Glomerular endothelial cell (primary cell): ENCODE measurements at places on chromosomes 11 and 22. TPM values are rescaled to one million over a fixed set of nuclear protein-coding genes. Genes with fewer than 3 reads are reported as not detected.

Gene CHRM4
- 0.12 TPM in 1 of 2 replicates, not detected in the other for total RNA-seq

Gene TMEM45B
- 0.35 TPM in 1 of 2 replicates, not detected in the other for total RNA-seq

Gene CSF2RB
- total RNA-seq: 3.6 and 19.8 TPM in 2 replicates

Gene MS4A6A
- 2.9 and 7.5 TPM in 2 replicates for total RNA-seq

Gene TCN1
- not detected in 2 replicates for total RNA-seq

Gene MRPL49
- 49.7 and 57.4 TPM in 2 replicates for total RNA-seq

Gene BRD1
- total RNA-seq: 22.8 and 30.9 TPM in 2 replicates

Gene POU2AF2
- total RNA-seq: not detected in 2 replicates

Gene JAM3
- 108 and 138 TPM in 2 replicates for total RNA-seq

Gene CST6
- 0.29 and 0.82 TPM in 2 replicates for total RNA-seq

Gene OR52A1
- total RNA-seq: not detected in 2 replicates

Gene BRMS1
- 60.6 and 65.2 TPM in 2 replicates for total RNA-seq

Gene NXPE4
- not detected in 2 replicates for total RNA-seq

Gene NPTXR
- total RNA-seq: 1.1 and 3.7 TPM in 2 replicates

Gene OR51E2
- total RNA-seq: 0.06 TPM in 1 of 2 replicates, not detected in the other

Gene EMID1
- total RNA-seq: 2.3 and 12.0 TPM in 2 replicates

Gene OR51F1
- total RNA-seq: not detected in 2 replicates

Gene PRAME
- 0.15 TPM in 1 of 2 replicates, not detected in the other for total RNA-seq

Gene FOLR2
- not detected in 2 replicates for total RNA-seq

Gene TYMP
- 11.3 and 23.9 TPM in 2 replicates for total RNA-seq

Gene FREY1
- total RNA-seq: 0.29 TPM in 1 of 2 replicates, not detected in the other

Gene KLHL35
- 2.3 and 4.7 TPM in 2 replicates for total RNA-seq

Gene OR52B2
- not detected in 2 replicates for total RNA-seq

Gene OR10D3
- not detected in 2 replicates for total RNA-seq

Gene OR52I2
- total RNA-seq: not detected in 2 replicates

Gene CD151
- total RNA-seq: 569 and 728 TPM in 2 replicates

Gene APOA5
- not detected in 2 replicates for total RNA-seq

Gene TREH
- not detected in 2 replicates for total RNA-seq

Gene MS4A3
- not detected in 2 replicates for total RNA-seq

Gene C11orf42
- not detected in 2 replicates for total RNA-seq

Gene FXYD6
- 16.4 and 20.0 TPM in 2 replicates for total RNA-seq

Gene TBX10
- total RNA-seq: not detected in 2 replicates

Gene UBQLNL
- total RNA-seq: 0.24 and 0.53 TPM in 2 replicates

Gene FGF4
- not detected in 2 replicates for total RNA-seq

Gene C22orf42
- total RNA-seq: not detected in 2 replicates

Gene XKR3
- not detected in 2 replicates for total RNA-seq

Gene MUC5AC
- not detected in 2 replicates for total RNA-seq

Gene APOBEC3F
- total RNA-seq: 4.9 and 11.4 TPM in 2 replicates

Gene HARBI1
- total RNA-seq: 3.6 and 5.0 TPM in 2 replicates

Gene IGSF9B
- 0.68 TPM in 1 of 2 replicates, not detected in the other for total RNA-seq

Gene NLRP10
- 1.7 TPM in 1 of 2 replicates, not detected in the other for total RNA-seq

Gene ASCL3
- total RNA-seq: not detected in 2 replicates

Gene PATE4
- total RNA-seq: not detected in 2 replicates

Gene HBG2
- total RNA-seq: not detected in 2 replicates

Gene SMTNL1
- not detected in 2 replicates for total RNA-seq

Gene RCOR2
- 0.29 and 1.1 TPM in 2 replicates for total RNA-seq

Gene SYT9
- total RNA-seq: 0.10 TPM in 1 of 2 replicates, not detected in the other

Gene CDCA5
- 3.7 and 5.1 TPM in 2 replicates for total RNA-seq

Gene PICALM
- 181 and 286 TPM in 2 replicates for total RNA-seq

Gene TNNI2
- not detected in 2 replicates for total RNA-seq

Gene MUC15
- total RNA-seq: not detected in 2 replicates

Gene OR5B21
- total RNA-seq: not detected in 2 replicates

Gene CRYBA4
- total RNA-seq: not detected in 2 replicates
